Activated CD8-positive, alpha-beta memory T cell treated with anti-CD3 and anti-CD28 coated beads for 24 hours (primary cell): ENCODE measurements at places on chromosomes 3 and 15.

- no peak for DNase-seq
Observed at GRCh38 chr3:190941694-190942260, 79.3 kb upstream of the GMNC start.

GRCh38 chr3:131349946-131350347 lies 31.6 kb upstream of the NUDT16 start:
- DNase-seq, result no peak

GRCh38 chr3:111418391-111418790 lies 123.6 kb upstream of the CD96 start:
- no peak for DNase-seq

- no peak for DNase-seq
Observed at GRCh38 chr15:35496585-35496984, 49.4 kb downstream of the DPH6 start.

DNA sequence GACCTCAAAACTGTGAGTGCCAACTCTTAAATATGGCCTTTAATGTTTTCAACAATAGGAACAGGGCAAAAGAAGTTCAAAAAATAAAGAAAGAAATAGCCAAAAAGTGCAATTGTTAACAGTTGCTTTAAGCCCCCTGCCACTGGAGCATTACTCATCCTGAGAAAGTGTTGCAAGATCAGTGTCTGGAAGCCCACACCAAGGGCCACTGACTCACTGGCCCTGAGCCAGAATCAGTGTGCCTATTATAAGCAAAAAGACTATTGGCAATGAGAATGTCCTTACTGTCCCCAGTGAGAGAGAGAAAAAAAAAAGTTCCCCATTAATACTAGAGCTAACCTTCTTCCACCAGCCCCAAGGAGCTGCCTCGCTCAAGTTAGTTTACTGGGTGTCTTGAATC lies 480.1 kb upstream of the ZNF385D start:
- DNase-seq, result no peak

GRCh38 chr3:183044547-183045229 lies 54.6 kb downstream of the MCCC1 start:
- DNase-seq, result no peak

- DNase-seq, result no peak
Observed at GRCh38 chr3:44365952-44366351, 27.4 kb downstream of the TCAIM start.

GRCh38 chr3:172402090-172402489 lies 46.2 kb downstream of the GHSR start:
- DNase-seq, result no peak

DNA sequence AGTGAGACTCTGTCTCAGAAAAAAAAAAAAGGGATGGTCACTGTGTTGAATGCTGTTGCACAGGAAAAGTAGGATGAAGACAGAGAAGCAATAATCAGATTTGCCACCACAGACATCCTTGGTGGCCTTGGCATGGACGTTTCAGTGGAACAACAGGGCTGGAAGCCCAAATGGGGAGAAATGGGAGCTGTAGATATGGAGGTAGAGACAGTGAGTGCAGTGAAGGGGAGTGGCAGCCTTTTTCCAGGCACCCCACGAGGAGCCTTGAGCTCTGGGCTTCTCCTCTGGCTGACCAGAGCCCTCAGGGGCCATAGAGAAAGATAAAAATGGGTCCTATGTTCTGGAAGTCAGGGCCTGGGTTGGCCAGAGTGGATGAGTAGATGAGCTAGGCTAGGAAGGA lies 12.3 kb upstream of the DOCK3 start:
- peak; percentile 40 for DNase-seq

- no peak for DNase-seq
Observed at GRCh38 chr15:70252056-70252950, 154.6 kb upstream of the TLE3 start.

DNA sequence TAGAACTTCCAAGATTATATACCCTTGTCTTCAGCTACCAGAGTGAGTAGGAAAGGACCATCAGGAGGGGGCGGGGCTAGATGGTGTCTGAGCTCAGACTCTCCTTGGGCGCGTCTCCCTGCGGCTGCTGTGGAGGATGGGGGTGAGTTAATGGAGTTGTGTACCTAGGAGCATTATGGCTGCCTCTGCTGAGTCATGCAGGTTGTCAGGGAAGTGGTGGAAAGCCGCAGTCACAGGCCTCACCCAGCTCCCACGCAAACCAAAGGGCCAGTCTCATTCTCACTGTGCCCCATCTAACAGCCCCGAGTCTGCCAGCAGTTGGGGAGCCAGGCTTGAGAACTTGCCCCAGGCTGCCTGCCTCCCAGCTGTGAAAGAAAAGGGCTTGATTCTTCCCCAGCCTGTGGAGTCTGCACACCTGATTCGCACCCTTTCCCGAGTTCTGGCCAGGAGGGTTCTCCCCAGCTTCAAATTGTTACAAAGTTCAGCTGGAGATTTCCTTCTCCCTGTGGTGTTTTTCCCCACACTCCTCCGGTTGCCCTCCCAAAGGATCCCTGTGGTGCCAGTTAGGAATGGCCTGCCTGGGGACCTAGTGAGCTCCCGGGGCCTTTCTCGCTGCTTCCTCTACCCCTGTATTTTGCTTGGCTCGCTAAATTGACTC lies 143.3 kb downstream of the HCN4 start:
- peak; percentile 59 for DNase-seq

- DNase-seq, result no peak
Observed at GRCh38 chr3:57446318-57446841, 97.8 kb downstream of the DNAH12 start.

GRCh38 chr15:38688761-38689160 lies 124.1 kb upstream of the RASGRP1 start:
- DNase-seq, result peak; percentile 66

- peak; percentile 88 for DNase-seq
Observed at GRCh38 chr15:76994971-76995945, at the start of gene PSTPIP1. PSTPIP1 (plus strand) TSS chr15:76995126; CDS start chr15:76995574, 448 bp downstream.

DNA sequence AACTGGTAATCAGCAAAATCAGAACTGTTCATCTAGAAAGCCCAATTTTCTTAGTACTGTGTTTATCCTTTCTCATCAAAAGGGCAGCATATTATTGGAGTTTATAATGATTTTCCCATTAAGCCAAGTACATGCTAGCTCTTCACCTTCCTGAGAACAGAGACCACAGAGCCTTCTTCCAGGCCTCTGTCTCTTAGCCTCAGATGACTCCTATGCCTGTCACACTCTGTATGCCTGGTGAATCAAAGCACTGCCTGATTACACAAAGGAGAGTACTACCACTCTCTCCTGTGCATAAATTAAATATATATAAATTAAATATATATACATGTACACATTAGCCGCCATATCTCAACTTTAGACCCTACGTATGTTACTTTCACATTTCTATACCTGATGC lies 636.1 kb downstream of the NTRK3 start:
- no peak for DNase-seq

DNA sequence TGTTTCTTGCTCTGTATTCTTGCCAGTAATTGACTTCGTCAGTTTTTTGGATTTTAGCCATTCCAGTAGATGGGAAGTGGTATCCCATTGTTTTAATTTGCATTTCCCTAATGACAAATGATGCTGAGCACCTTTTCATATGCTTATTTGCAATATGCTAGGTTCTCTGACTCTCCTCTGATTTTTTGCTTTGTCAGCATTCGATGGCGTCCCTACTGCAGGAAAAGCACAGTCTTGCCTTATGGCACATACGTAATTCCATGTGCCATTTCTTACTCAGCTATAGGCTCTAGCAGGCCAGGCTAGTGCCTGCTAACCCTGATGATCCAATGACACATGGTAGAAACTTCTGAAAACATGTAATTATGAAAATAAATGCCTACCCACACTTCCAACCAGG lies 239.2 kb upstream of the ATP10A start:
- DNase-seq, result no peak
